Amygdala (tissue), 56 donors: ENCODE measurements at places on chromosomes 3 and 15.

GRCh38 chr3:71358243-71358642, 225.3 kb downstream of the FOXP1 start:
- no peak for DNase-seq

DNA sequence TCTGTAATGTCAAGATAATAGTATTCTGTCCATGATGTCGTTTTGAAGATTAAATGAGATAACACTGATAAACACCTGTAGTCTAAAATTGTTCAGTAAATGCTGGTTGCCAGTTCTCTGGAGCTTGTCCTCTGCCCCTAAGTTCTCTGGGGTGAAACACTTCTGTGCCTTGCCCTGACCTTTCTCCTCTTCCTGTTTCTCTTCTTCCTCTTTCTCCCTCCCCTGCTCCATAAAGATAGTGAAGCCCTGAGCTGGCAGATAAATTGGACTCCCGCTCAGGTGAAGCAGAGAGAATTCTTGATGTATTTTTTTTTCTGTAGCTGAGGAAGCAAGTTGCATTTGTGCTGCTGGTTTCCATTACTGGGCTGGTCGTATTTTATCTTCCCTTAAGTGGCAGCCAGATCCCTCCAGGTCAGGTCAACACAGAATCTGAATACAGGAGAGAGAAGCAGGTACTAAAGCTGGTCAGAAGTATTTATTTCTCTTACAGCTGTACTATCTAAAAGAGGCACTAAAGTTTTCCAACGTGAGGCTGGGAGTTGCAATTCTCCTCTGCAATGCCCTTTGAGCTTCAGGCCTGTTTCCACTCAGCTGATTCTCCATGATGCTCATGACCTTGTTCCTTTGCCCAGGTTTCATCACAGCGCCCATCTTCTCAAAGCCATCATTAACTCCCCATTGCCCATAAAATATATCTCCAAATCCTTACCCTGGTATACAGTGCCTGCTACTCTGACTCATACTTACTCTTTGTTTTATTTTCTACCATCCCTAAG, 319.3 kb upstream of the CFAP20DC start:
- DNase-seq, result no peak

GRCh38 chr3:160980740-160981139, 124.4 kb downstream of the B3GALNT1 start:
- DNase-seq, result no peak

- no peak for DNase-seq
These were observed 258.5 kb downstream of the ROBO2 start for GRCh38 chr3:77298417-77298816.

- DNase-seq, result no peak
These were observed 27.2 kb upstream of the UBE2Q2 start for GRCh38 chr15:75815811-75816719.

DNA sequence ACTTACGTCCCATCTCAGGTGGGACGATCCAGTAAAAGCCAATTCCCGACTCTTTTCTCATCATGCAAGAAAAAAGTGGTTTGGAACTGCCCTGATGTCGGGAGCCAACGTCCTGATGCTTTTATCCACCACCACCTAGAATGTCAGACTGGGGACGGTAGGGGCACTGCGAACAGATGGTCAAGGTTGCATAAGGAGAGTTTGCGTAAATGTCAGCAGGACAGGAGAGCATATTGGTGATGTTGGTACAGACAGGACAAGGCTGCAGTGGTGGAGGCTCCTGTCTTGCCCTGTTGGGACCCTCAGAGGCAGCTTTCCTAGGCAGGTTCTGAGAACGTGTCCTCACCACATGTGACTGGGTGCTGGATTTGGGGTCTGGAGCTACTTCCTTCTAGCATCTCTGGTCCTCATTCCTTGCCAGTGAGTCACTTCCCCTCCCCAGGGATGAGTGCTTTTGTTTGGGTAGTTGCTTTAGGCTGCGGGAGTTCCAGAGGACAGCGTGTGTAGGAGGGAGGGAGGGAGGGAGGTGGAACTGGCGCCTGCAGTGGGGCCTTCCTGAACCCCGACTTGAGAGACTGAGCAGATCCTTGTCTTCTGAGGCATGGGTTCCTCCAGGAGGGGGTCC, 21.0 kb downstream of the THSD4 start:
- no peak for DNase-seq

DNA sequence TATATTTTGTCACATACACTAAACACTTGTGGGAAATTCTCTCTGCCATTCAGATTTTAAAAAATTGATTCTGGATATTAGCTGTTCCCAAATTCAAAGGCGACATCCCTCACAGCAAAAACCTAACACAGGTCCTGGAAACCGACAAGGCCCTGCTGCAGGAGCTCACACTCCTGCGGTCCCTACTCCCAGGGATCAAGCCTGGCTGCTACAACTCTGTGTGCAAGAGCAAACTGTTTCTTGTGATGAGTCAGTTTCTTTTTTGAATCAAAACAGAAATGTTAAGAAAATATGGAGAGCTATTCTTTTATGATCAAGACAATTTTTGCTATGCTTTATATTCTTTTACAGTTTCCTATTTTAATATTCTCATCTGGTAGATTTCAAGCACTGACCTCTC, 51.0 kb upstream of the TJP1 start:
- no peak for DNase-seq

DNA sequence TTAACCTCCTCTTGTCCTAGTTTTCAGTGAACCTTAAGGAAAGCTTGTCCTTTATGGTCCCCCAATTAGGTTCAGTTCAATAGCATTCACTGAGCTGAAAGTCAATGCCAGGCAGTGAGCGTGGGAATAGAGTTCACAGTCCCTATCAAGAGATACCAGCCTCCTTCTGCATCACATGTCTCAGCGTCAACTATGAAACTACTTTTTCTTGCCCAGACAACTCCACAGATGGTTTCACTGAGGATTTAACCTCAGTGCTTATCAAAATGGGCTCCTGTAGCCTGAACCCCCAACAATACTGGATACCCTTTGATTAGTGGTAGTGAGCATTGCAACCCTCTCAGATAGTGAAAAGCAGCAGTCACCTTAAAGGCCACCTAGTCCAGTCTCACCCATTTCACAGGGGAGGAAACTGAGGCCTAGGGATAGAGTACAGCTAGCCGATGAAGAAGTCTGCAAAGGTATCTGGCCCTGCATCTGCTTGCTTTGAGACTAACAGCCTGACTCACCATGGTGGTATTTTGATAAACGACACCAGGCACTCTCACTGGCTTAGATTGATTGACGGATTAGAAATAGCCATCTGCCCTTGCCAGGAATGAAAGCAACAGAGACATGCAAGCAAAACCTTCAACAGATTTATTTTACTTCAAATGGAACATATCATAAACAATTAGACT, 1.6 kb upstream of the UBA3 start:
- DNase-seq, result no peak

- no peak for DNase-seq
These were observed 75.2 kb downstream of the SLCO3A1 start for GRCh38 chr15:91928675-91929074.

- no peak for DNase-seq
These were observed 41.9 kb upstream of the SLC41A3 start for GRCh38 chr3:126125781-126126251.

DNA sequence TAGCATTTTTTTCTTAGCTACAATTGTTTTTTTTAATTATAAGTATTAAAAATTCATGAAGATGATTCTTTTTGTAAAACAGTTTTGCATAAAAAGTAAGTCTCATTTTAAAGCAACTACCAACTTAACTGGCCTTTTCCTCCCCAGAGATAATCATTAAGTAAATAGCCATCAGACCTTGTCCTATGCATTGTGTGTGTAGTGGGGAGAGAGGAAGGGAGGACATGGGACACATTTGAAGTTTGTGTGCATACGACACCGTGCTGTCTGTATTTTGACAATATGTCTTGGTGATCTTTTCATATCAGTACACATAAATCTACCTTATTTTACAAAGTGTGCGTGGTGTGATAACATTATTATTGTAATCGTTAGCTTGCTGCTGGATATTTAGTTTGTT, 8.1 kb downstream of the SNRPN start:
- no peak for DNase-seq

- no peak for DNase-seq
These were observed 30.4 kb downstream of the IQSEC1 start for GRCh38 chr3:13042715-13043271.

GRCh38 chr15:28985316-28985645, 99.5 kb downstream of the APBA2 start:
- no peak for DNase-seq
